Activated naive CD8-positive, alpha-beta T cell treated with anti-CD3 and anti-CD28 coated beads for 36 hours (primary cell): ENCODE measurements at places on chromosomes 6 and 20.

GRCh38 chr6:35299674-35300073 lies 2.1 kb downstream of the DEF6 start:
- no peak for DNase-seq

DNA sequence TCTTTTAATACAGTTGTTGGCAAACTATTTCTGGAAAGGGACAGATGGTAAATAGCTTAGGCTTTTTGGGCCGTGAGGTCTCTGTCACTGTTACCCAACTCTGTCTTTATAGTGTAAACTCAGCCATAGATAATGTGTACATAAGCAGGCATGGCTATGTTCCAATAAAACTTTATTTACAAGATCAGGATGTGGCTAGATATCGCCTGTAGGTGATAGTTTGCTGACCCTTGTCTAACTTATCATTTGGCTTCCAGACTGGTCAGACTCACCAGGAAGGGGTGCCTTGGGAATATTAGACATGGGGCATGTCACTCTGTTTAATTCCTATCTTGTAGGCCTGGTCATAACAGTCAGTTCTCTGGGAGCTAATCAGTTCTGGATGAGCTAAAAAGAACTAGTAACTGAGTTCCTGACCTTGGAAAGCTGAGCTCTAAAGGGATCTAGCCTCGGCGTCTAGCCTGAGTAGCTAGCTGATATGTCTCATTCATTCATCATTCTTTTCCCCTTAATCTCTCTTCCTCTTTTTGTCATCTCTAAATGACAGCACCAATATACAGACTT lies 163.6 kb downstream of the SLC16A10 start:
- DNase-seq, result no peak

DNA sequence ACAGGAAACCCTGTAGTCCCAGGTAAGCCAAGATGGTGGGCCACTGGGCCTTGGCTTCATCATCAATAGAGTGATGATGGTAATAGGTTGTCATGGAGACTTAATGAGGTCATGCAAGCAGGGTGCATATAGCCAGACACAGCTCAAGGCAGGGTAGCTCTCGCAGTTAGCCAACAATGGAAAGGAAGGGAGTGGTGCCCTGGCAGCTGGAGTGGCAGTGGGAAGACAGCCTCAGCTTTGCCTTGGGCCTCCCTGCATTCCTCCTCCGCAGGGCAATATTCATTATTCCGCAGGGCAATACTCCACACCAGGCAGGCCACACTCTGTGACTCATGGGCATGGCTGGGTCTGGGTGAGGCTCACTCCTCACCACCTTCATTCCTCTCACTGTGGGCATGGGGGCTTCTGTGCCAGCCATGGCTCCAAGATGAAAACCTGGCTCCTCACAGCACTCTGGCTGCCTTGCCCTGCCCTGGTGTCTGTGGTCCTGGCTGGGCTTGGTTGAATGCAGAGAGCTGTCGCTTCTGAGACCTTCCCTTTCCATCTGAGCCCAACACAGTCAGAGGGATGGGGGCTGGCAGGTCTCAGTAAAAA lies 163.1 kb upstream of the PMEPA1 start:
- DNase-seq, result no peak

- DNase-seq, result no peak
Measured at GRCh38 chr6:160931378-160932310, 59.9 kb upstream of the MAP3K4 start.

DNA sequence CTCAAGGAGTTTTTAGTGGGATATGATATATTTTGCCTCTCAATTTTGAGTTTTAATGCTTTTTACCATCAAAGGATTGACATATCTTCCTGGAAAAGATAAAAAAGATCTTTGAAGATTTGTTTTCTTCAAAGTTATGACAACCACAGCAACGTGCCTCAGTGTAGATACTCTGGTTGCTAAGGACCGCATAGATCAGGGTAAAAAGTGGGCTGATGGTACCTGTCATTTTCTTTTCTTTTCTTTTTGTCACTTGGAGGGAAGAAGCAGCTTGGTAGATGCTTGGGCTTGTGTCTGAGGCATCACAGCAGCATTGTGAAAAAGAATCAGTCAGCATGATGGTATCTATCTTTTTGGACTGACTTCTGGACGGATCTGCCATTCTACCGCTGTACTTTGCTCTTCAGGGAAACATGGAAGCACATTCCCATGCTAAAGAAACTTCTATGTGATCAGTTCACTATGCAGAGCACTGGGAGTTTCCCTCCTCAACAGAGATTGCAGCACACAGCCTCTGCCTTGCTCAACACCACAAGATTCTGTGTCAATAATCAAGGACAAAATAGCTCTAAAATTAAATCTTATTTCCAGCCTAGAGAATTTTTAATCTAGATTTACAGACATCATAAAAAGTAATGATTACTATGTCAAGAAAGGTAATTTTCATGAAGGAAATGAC lies 54.8 kb upstream of the SGK1 start:
- DNase-seq, result no peak
